Karpas-422 (cell line): ENCODE measurements at places on chromosomes 7 and 10.

- no peaks in the 10 kb centered on the region for H3K4me1 ChIP-seq
- H3K27ac ChIP-seq, result no peak overlapping the region
- H3K4me3 ChIP-seq, result no peak overlapping the region
- H3K27me3 ChIP-seq, result no peaks in the 10 kb centered on the region
- no peak for DNase-seq
Observed at GRCh38 chr10:71092812-71093401, 119.5 kb upstream of the UNC5B start.

GRCh38 chr10:21069278-21069677 lies 172.2 kb upstream of the NEBL start:
- no peaks in the 10 kb centered on the region for H3K4me1 ChIP-seq
- H3K4me3 ChIP-seq, result no peak overlapping the region
- no peak overlapping the region for H3K27ac ChIP-seq
- H3K36me3 ChIP-seq, result no peaks in the 10 kb centered on the region

DNA sequence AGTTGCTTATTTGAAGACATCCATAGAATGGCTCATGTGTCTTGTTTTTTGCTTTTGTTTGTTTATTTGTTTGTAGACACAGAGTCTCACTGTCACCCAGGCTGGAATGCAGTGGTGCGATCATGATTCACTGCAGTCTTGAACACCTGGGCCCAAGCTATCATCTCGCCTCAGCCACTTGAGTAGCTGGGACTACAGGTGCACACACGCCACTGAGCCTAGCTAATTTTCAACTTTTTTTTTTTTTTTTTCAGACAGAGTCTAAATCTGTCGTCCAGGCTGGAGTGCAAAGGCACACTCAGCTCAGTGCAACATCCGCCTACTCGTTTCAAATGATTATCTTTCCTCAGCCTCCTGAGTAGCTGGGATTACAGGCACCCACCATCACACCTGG lies 83.3 kb upstream of the KLF6 start:
- no peak for DNase-seq
- no peak overlapping the region for H3K4me3 ChIP-seq
- H3K27ac ChIP-seq, result no peak overlapping the region

GRCh38 chr7:71668572-71668971 lies 536.6 kb downstream of the GALNT17 start:
- DNase-seq, result no peak
- H3K27ac ChIP-seq, result no peak overlapping the region
- no peak overlapping the region for H3K4me3 ChIP-seq
- no peaks in the 10 kb centered on the region for H3K27me3 ChIP-seq

- H3K4me1 ChIP-seq, result no peaks in the 10 kb centered on the region
- H3K27me3 ChIP-seq, result no peaks in the 10 kb centered on the region
- no peak overlapping the region for H3K27ac ChIP-seq
- no peak overlapping the region for H3K4me3 ChIP-seq
- DNase-seq, result no peak
Observed at GRCh38 chr10:114714281-114714741, 56.2 kb upstream of the ABLIM1 start.

- H3K36me3 ChIP-seq, result no peaks in the 10 kb centered on the region
- no peak overlapping the region for H3K4me3 ChIP-seq
- no peaks in the 10 kb centered on the region for H3K4me1 ChIP-seq
- DNase-seq, result no peak
- no peak overlapping the region for H3K27ac ChIP-seq
Observed at GRCh38 chr7:8442051-8442813, 8.8 kb downstream of the NXPH1 start.
